ENCODE measurements at places on chromosomes 5 and 9.
A peak's percentile ranks its signal among the peaks of the same experiment; 100 is the strongest.

DNA sequence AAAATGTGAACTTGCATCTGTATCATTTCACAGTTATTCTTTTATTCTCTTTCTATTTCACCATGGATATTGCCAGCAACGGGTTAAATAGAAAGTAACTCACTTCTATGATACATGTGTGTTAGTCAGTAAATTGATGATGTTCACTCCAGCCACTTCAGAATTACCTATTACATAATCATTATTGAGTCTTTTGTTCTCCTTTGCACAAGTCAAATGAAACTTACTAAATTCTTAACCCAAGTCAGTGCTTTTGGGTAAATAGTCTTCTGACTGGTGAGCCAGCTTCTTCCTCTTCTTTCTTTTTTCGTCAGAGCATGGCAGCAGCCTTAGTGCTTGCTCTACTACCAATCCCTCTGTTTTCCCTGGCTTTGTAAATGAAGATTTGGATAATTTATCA lies 344.3 kb downstream of the RAB3C start:
- DNase-seq, result no peak

- DNase-seq, result no peak
Measured at GRCh38 chr9:83067579-83067978, 4.6 kb upstream of the RASEF start.

GRCh38 chr5:150492621-150493020 lies 15.3 kb upstream of the NDST1 start:
- DNase-seq, result peak; percentile 73

DNA sequence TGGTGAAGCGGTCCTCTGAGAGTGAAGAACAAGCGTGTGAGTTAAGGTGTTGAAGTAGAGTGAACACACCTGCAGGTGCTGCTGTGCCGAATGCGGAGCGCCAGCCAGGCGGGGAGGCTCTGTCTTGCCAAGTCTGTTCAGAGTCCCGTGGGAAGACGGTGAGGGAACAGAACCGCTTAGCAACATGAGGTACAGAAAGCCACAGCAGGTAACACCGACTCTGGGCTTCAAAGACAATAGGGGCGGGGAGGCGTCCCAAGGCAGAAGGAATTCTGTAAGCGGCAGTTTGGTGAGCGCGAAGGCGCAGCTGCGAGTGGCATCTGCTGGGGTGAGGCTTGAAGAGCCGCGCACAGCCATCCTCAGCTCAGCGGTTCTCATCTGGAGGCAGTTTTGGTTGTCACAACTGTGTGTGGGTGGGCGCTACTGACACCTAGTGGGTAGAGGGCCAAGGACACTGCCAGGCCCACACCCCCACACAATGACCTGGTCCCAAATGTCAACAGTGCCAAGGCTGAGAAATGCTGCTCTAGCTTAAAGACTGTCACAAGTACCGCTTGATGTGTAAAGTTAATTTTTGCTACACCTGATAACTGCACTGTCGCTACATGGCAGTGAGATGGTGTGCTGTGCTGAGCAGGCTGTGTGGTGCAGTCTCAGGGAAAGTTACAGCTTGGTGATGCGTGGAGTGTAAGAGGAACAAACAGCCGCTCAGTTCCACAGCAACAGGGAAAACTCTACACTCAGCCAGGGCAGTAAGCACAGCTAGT lies 67.4 kb upstream of the TBC1D9B start:
- peak; percentile 32 for DNase-seq

DNA sequence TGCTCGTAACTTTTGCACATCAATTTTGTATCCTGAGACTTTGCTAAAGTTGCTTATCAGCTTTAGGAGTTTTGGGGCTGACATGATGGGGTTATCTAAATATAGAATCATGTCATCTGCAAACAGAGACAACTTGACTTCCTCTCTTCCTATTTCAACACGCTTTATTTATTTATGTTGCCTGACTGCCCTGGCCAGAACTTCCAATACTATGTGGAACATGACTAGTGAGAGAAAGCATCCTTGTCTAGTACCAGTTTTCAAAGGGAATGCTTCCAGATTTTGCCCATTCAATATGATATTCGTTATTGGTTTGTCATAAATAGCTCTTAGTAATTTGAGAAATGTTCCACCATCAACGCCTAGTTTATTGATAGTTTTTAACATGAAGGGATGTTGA lies 65.4 kb upstream of the CDH12 start:
- DNase-seq, result no peak

- DNase-seq, result peak; percentile 77
Measured at GRCh38 chr5:72108202-72109061, 1.2 kb downstream of the MAP1B start.

- DNase-seq, result no peak
Measured at GRCh38 chr9:114081441-114082016, 3.4 kb upstream of the AMBP start.

- DNase-seq, result peak; percentile 54
Measured at GRCh38 chr9:3436629-3437420, 89.0 kb downstream of the RFX3 start.

DNA sequence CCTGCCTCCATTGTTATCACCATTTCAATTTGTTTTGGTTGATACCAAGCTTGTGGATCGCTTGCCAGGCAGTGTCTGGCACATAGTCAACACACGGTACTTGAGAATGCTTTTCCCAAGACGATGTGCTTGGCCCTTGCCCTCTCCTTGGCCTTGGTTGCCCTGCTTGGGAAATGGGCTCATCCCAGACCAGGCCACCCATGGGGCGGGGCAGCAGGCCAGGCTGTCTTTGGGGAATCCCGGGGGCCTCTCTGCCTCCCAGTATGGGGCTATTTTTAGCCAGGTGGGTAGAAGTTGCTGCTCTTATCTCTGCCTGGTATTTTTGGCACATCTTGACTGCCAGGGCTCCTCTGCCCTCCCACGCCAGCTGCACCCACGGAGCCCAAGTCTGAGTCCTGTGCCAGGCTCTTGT lies 49.9 kb downstream of the LMX1B start:
- DNase-seq, result no peak

DNA sequence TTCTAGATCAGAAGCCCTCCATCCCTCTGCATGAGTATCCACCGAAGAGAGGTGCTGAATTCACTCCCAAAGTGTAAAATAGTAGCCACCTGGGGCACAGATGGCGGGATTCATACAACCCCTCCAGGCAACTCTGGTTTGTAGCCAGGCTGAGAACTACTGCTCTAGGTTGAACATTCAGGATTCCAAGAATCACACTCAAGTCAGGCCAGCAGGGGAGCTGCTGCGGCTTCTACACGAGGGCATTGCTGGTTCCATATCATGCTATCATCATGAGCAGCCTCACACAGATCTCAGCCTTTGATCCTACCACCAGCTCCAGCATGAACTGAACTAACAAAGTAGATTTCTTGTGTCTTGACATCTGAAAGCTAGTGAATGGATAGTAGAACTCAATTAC lies 367.9 kb downstream of the DIRAS2 start:
- no peak for DNase-seq

GRCh38 chr9:132995879-132996278 lies 17.4 kb downstream of the GFI1B start:
- no peak for DNase-seq

DNA sequence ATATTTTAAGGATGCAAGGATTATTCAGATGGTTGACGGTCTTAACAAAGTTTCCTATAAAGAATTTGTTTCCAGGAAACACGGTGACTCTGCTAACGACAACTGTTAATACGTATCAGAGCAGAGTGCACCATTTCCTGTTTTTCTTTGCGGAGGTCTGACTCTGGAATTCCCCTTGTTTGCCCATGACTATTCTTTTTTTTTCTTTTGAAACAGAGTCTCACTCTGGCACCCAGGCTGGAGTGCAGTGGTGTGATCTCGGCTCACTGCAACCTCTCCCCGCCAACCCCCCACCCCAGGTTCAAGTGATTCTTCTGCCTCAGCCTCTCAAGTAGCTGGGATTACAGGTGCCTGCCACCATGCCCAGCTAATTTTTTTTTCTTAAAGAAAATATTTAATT lies 115.9 kb downstream of the CDC42SE2 start:
- DNase-seq, result peak; percentile 57

GRCh38 chr5:173228639-173229381 lies 6.2 kb downstream of the NKX2-5 start:
- DNase-seq, result no peak

DNA sequence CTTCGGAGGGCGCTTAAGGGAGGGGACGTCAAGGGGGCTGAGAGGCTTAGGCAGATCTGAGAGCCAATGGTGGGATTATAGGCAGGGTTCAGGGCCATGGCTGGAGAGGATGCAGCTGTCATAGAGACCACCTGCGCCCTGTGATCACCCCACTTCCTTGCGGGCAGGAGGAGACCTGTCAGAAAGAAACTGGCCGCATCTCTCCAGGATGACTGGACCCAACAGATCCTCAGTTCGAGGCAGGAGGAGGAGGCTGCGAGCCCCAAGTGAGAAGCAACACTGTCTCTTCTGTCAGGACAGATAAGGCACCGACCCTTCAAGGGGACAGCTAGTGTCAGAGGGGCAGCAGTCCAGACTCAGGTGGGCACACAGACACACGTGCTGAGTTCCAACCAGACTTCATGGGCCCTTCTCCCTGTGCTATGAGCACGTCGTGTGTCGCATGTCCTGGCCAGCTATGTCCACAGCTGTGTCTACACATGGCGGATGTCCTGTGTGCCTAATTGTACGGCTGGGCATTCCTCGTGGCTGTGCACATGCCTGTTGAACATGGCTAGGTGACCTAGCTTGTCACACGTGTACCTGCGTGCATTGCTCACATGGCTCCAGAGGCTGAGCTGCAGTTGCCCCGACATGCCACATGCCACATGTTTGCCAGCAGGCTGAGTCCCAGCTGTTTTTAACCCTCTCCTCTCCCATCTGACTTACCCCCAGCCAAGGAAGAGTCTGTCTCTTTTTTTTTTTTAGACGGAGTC lies 583 bp upstream of the AQP3 start:
- no peak for DNase-seq

- peak; percentile 47 for DNase-seq
Measured at GRCh38 chr5:138230261-138230660, 17.1 kb upstream of the CDC23 start.

- no peak for DNase-seq
Measured at GRCh38 chr9:78000221-78000620, 31.4 kb downstream of the GNAQ start.

DNA sequence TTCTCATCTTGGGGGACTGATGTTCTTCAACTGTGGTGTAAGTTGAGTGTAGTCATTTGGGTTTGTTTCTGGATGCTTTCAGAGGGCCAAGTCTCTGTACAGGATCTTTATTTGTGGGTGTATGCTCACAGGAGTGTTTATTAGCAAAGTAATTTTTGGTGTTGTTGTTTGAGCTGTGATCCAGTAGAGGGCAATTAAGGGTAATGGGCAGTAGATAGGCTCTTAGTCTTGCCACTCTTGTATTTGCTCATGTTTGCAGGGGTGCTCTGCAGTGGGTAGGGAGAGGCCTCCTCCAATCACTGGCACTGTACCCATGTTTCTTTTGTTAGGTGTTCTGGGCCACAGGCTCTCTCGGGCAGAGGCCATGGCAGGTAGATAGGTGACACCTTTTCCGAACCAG lies 45.9 kb upstream of the ITGA2 start:
- DNase-seq, result no peak

DNA sequence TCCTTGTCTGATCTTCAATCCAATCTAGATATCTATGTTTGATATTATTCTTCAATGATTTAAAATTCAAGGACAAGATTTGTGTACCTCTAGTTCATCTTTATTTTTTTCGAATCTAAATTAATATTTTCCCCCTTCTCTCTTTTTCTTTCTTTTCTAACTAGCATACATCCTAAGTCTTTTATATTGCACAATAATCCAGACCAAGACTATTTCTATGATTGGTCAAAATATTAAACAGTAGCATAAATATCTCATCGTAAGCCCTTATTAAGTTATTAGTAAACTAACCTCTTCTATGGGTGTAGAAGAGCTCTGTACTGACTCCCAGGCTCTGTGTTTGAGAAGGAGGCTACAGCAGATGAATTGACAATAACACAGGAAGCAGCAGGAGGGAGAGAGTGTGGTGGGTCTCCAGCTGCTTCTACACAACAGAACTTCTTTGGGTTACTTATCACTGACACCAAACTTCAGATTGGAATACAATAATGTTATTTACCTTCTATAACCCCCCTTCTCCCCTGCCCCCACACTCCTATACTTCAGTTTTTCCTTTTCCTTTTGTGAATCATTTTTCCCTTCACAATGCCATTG lies 11.9 kb upstream of the PLCXD3 start:
- DNase-seq, result no peak

DNA sequence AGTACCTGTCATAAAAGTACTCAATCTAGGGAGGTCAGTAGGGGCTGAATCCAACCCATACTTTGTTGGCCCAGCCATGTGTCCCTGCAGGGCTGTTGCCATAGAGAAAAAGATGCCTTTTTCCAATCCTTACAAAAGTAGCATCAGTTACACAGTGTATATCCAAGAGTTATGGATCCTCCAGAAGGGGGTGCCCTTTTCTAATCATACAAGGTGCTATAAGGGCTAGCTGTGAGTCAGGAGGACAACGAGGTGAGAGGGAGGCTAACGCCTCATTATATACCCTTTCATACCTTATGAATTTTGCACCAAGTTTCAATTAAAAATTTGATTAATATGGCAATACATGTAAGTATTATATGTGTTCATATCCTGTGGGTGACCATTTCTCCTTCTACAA lies 4.8 kb downstream of the KIAA0825 start:
- DNase-seq, result peak; percentile 7

- no peak for DNase-seq
Measured at GRCh38 chr9:120184266-120184665, 395.7 kb downstream of the CDK5RAP2 start.

GRCh38 chr5:125043781-125044391 lies 297.4 kb upstream of the ZNF608 start:
- peak; percentile 91 for DNase-seq

DNA sequence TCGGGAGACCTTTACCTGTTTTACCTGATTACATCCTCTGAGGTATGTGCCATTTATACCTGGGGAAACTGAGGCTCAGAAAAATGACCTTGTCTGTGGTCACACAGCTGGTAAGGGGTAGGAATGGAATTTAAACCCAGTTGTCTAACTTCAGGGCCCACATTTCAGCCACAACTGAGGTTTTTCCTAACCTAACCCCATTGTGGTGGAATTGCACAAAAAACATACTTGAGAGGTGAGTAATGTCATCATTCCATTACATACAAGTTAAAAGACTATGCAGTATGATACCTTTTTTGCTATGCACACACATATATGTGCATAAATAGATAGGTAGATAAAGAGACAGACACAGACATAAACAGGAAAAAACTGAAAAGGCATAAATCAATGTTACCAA lies 14.1 kb downstream of the FGF1 start:
- peak; percentile 82 for DNase-seq

GRCh38 chr5:142871363-142872193 lies 101.4 kb downstream of the ARHGAP26 start:
- DNase-seq, result no peak

DNA sequence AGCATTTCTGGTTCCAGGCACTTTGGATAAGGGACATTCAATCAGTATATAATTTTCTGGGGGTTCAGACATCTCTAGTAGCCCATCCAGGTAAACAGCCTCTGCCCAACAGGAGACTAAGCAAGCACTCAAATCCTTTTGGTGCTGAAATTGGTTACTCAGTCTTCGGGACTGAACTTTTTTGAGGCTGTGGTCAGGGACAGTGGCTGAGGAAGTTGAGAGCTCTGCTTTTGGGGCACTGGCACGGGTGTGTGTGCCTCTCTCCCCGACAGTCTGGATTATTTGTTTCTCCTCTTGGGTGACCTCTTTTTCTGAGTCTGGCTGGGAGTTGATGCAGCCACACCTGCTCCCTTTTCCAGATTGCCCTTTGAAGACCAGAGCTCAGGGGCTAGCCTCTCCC lies 47.6 kb downstream of the ACER2 start:
- DNase-seq, result no peak

All from fibroblast of skin of right biceps (primary cell).